ENCODE measurements at places on chromosomes 1 and 21.

DNA sequence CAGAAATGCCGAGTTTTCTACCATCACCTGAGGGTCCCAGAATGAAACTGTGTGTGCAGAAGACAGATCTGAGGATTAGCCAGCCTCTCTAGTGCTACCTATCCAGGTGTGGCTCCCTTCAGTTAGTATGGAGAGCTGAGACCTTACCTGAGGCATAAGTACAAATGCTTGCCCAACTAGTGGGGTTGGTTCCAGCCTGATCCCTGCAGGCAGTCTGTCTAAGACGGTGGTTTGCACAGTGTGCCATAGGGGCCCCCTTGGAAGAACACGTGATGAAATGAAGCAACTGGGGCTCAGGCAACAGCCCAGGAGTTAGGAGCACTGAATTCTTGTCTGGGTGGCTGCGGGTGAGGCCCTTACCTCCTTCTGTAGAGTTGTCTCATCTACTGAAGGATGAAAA is 15.6 kb downstream of the S100A7A start:
- no peak for DNase-seq

DNA sequence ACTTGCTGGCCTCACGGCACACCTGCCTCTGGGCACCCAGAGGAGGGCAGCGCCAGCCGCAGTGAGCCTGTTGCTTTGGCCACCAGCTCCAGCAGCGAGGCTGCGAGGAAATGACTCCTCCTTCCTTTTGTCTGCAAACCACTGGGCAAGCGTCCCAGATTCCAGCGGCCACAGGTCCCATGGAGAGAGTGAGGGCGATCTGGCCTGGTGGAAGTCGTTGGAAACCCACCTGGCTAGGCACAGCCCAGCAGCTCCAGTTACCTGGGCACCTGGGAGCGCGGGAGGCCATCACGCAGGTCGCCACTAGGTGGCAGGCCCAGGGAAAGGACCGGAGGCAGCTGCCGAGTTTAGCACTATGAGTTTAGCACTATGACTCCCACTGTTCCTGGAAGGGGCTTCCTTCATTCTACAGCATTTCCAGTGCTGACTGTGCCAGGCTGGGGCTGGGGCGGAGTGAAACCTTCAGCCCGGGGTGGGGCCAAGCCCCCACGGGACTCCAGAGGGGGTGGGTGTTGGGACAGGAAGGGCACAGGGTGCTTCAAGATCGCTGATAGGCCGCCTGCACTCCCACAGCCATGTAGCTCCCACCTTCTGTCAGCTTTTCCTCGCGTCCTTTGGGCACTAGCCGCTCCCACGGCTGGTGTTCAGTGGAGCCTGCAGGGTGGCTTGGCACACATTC is 1.1 kb upstream of the ESPN start:
- DNase-seq = no peak

DNA sequence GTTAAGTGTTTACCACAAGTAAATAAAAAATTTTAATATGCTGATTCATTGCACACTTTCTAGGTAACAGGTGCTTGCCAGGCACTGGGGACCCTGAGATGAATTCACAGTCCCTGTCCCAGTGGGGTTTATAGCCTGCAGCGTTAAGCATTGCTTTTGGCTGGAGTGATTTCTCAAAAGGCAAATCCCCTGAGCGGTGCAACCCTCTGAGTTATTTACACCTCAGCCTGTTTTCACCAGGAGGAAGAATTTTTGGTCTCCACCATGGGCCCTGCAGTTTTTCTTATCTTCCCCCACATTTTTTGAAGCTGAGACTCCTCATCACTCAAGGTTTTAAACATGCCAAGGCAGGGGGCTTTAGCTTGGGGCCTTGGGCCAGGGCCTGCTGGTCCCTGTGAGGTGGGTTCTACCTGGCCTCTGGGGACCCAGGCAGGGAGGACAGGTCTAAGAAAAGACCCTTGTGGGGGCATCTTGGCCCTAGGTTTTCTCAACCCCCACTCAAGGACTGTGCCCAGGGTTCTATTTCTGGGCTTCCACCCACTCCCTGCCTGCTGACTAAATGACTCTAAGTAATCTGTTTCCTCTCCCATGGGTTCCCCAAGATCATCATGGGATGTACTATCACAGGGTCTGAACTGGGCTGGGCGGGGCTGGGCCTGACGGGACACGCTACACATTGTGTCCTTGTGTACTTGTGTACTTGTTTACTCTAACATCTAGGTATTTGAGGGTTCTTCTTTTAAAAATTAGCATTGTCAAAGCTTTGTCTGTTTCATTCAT is 10.2 kb upstream of the CHIT1 start:
- peak; percentile 53 for DNase-seq

GRCh38 chr21:44752671-44753235 is 41.4 kb upstream of the TSPEAR start:
- no peak for DNase-seq

DNA sequence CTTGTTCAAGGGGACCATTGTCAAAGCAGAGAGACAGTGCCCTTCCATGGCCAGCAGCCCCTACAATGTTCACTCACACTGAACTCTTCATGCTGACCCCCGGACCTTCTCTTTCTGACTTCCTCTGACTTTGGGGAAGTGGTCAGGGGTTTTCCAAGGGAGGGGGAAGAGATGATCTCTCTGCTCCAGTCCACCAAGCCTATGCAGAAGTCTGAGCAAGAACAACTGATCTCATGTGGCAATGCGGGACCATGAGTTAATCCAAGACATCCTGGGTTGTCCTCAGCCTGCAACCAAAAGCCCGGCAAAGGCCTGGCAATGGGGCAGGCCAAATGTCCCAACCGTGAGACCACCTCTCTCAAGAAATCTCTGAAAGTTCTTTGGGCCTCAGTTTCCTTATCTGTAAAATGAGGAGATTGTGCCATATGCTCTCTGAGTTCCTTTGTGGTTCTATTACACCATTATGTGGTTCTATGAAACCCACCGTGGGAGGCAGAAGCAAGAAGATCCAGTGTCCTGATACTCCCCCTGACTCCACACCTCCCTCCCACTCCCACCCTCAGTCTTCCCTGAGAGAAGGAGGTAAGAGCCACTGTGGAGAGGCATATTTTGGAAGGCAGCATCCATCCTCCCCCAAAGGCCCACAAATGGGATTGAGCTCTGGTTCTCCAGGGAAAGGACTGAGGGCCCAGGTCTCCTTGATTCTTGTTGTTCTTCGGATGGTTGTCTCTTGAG is 11.8 kb upstream of the ARHGEF2 start:
- DNase-seq = no peak

DNA sequence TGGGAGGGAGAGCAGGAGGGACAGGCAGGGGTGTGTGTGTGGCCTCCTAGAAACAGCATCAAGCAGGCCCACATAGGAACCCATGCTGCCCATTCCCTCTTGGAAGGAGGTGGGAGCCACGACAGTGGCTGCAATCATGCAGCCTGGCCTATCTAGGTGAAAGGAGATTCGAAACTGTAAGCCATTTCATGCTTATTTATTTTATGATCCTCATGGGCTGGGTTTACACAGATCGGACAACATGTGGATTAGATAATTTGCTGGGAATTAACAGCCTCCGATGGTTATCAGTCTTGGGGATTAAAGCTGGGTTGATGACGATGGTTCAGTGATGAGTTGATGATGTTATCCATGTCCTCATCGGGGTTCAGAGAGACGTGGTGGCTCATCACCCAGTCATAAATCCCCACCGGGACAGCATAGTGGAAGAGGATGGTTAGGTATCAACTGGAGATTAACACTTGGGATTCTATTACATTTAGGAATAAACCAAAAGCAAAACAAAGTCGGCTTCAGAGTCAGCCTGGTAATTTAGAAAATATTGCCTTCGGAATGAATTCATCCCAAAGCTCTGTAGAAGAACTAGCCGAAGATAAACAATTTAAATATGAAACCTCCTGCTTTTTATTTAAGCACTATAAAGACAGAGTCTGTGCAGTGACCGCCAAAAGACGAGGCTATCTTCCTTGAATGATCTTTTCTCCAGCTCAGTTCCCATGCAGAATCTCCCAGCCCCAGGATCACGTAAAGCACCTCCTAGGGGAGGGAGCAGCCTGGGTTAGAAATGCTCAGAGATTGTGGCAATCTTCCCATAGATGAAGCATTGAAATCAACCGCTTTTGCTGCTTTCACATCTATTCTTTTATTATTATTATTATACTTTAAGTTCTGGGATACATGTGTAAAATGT is 252.8 kb downstream of the FOXD2 start:
- DNase-seq = no peak

- no peak for DNase-seq
These were observed 23.0 kb upstream of the SLC1A7 start for GRCh38 chr1:53165408-53165961.

All from occipital lobe (tissue), 3 donors.